Thymus (tissue), 14 donors: ENCODE measurements at places on chromosomes 11 and 22.

DNA sequence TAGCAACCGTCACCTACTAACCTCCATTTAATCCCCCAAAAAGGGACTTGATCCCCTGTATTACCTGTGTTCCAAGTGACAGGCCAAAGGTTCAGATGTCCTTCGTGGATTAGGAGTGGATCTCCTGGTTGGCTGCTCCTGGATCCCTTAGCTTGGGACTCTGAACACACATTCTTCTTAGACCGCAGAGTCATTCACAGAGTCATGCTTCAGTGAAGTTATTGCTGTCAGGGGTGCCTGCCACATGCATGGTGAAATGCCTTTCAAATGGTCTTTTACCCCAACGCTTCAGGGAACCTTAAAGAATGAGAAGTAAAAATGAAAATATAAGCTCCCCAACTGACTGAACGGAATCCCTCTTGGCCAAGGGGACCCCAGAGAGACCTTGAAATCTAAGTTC, 49.1 kb downstream of the ADAMTS8 start:
- DNase-seq = no peak

DNA sequence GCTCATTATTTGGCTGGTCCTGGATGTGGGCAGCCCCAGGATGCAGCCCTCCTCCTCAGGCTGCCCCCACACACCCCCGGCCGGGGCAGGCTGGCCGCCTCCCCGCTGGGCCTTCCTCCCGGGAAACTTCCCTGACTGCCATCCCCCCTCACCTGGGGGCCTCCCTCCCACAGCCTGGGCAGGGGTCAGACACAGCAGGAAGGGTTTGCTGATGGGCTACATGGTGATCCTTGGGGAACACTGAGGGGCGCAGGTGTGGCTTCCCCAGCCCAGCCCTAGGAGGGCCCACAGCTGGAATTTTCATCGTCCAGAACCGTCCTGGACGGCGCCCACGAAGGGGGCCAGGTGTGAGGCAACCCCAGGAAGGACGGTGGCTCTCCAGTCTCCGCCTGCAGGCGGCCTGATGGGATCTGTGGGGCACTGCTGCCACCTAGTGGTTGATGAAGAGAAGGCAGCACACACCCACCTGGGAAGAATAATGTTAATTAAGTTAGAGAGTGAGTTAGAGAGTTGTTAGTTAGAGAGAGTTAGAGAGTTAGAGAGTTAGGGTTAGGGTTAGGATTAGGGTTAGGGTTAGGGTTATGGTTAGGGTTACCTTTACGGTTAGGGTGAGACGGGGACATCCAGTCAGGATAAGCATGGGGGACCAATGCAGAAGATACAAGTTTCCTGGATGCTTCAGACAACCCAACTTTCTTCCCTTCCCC, 75.9 kb upstream of the PRR5 start:
- DNase-seq = peak; percentile 46

DNA sequence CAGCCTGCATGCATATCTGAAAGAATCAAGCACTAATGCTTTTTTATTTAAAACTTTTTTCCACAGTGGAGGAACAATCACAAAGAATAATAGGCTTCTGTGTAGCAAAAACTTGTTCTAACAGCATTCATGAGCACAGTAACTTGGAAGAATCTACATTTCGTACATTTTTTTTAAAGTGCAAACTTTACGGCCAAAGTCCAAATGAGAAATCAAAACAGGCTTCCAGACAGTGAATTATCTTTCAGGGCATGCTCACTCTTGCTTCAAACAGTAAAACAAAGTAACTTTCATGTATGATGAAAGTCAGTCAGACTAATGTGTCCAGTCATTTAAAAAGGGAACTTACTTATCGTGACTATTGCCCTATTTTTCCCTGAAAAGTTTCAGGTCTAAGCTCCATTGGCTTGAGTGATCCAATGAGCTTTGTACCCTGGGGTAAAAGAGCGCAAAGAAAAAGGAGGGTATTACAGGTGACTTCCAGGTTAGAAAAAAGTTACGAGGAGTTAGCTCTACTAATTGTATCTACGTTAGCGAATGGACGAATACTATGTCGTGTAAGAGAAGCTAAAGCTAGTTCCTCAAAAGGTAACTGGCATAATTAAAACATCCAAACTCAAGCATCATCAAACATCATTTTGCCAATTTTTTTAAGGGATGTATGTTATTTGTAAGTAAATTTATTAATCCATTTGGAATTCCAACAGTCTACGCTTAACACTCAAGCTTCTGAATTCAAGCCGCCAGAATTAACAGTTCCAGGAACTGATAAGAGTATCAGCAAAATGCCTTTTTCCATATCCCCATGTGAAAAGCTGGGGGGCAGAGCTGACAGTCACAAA, 1.7 kb downstream of the PICALM start:
- DNase-seq = peak; percentile 28

DNA sequence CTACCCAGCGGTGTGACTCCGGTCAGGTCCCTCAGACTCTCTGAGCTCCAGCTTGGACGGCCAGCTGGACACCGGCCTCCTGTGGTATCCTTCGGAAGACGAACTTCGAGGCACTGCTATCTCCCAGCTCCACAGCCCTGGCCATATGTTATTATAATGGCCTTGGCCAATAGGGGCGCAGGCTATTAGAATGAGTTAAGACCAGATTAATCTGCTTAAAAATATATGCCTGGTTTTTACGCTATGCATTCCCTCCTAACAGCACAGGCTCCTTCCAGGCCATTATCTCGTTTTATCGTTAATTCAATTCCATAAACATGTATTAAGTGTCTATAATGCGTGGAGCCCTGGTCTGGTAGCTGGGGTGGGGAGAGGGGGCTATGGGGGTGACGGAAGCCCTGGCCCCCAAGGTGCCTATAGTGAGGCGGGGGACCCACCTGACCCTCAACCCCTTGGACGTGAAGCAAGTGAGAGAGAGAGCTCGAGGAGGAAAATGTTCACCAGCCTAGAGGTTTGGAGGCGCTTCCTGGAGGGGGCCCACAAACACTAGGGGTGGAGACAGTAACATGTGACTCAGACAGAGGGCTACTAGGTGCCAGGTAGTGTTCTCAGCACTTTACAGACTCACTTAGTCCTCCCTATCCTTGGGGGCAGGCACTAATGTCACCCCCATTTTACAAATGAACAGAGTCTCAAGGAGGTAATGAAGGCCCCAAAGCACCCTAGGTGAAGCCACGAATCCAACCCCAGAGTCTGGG, 37.5 kb upstream of the TCF20 start:
- DNase-seq = no peak

GRCh38 chr22:26718905-26719304, 61.5 kb downstream of the MIAT start:
- no peak for DNase-seq

DNA sequence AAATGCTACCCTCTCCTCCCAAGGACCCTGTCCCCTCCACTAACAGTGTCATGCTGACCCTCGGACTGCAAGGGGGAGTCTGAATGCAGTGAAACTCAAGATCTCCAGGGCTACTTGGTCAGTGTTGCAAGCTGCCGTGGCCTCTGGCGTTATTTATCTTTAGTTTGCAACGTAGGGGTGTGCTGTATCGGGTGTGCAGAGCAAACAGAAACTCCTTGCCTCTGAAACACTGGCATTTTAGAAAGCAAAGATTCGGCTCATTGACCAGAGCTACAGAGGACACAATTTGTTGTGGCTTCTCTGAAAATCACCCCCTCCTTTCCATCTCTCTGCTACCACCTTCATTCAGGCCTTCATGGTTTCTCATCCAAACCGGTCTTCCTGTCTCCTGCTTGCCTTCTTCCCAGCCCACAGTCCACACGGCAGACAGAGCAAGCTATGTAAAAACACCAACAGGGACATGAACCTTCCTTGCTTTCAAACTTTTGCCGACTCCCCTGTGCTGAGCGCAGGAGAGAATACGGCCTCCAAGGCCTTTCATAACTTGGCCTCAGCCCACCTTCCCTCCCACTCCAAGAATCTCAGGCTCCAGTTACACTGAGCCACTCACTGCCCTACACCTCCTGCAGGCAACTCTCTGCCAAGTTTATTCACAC, 14.9 kb downstream of the FZD4 start:
- no peak for DNase-seq

GRCh38 chr11:129814244-129815014, 1.2 kb upstream of the TMEM45B start:
- DNase-seq = no peak

DNA sequence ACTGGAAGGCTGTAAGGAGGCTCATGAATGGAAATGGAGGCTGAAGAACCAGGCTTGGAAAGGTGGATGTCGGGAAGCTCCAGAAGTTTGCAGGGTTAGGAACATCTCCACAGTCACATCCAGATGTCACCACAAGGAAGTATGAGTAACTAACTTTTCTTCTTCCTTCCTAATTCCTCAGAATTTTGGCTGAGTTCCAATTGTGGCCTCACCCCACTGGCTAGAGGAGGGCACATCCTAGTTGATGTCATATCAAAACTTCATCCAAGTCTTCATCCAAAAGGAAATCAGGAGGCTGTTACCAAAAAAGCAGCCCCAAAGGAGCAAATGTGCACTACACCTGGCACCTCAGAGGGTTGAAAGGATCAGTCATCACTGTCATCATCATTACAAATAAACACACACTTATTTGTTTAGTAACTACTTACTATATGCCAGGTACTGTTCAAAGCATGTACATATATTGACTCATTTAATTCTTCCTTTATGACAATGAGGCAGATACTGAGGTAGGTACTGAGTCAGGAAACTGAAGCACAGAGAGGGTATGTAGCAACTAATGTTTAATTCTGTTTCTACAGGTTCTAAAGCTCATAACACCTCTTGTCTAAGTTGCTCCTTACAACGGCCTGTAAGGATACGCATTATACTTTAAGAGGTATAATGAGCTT, 7.3 kb upstream of the PTPN5 start:
- no peak for DNase-seq

DNA sequence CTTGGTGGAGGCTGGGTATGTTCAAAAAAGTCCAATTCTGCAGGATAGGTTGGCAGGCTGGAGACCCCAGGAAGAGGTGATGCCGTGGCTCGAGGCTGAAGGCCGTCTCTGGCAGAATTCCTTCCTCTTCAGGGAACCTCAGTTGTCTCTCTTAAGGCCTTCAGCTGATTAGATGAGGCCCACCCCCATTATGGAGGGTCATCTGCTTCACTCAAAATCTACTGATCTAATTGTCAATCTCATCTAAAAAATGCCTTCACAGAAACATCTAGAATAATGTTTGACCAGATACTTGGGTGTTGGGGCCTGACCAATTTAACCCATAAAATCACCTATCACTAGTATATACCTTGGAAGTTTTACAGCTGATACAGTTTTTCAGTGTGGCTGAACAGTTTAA, 27.4 kb upstream of the GSTP1 start:
- no peak for DNase-seq

- DNase-seq = no peak
Measured at GRCh38 chr11:79342236-79342635, 98.6 kb downstream of the TENM4 start.

DNA sequence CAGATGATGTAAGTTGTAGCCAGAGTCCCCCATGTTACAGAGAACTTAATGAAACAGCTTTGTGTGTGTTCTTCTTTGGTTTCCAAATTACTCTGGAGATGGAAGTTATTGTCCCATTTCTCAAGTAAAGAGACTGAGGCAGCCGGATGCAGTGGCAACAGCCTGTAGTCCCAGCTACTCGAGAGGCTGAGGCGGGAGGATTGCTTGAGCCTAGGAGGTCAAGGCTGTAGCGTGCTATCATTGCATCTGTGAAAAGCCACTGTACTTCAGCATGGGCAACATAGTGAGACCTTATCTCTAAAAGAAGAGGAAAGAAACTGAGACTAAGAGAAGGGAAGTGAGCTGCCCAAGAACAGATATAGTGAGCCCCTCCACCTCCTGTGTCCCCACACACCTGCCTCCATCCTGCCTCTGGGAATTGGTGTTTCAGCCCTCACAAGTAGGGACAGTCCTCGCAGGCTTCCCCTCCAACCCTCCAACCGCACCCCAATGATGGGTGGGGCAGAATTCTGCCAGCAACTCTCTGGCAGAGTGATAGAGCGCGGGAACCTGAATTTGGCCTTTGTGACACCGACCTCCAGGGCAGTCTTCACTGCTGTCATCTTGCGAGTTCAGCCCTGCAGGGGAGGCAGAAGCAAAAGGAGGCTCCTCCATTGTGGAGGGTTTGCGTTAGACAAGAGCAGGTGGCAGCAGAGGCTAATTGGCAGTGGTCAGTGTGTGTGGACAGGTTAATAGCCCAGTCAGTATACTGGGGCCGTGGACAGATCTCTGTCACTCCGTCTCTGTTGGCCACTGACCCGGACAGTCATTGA, 1.6 kb downstream of the PDXP start:
- DNase-seq = no peak

DNA sequence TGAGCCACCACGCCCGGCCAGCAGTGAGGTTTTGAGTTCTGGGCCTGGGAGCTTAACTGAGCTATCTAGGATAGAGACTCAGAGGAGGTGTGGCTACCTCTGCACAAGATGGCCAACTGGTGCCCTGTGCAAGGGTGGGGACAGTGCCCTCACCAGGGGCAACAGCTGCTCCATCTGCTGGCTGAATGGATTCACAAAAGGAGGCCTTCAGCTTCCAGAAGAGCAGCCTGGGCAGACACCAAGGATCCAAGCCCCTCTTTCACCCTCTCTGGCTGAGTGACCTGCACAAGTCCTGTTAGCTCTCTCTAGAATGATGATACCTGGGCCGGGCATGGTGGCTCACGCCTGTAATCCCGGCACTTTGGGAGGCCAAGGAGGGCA, 33.5 kb upstream of the BAIAP2L2 start:
- DNase-seq = no peak

DNA sequence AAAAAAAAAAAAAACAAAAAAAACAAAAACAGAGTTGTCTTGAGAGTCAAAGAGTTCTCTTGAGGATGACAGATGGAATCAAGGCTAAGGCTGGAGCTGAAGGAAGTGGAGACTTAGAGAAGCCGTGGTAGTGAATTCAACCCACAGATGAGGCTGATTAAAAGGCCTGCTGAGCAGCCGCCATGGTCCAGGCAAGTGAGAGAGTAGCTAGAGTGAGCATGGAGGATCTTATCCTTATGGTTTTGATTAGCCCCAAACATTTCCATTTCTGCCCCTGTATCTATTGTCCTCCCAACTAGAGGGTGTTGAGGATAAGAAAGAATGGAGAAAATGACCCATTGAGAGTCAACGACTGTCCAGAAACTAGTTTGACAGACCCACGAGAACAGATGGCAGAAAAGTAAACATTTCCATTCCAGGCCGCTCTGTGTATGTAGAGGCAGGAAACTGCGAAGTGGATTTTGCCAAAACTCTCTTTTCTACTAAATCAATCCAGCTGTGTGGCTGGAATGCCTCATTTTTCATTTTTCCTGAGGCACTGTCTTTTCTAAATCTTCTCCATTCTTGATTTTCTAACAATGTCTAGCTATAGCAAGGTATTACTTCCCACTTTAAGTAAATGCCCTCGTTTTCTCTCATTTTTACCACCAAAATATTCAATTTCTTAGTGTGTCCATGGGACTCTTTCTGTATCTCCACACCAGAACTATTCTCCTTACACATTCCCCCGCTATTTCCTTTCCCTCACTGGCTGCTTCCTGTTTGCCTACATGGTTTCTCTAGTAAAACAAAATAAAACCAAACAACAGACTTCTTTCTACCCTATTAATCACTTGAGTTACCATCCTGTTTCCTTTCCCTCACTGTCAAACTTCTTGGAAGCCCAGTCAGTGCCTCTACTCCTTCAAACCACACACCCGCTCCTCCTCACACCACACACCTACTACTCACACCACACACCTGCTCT, 5.4 kb upstream of the MMP8 start:
- DNase-seq = no peak

- no peak for DNase-seq
Measured at GRCh38 chr11:73662445-73663157, 16.2 kb downstream of the PLEKHB1 start.

GRCh38 chr22:36797374-36797773, 19.5 kb downstream of the PVALB start:
- DNase-seq = no peak
